Activated CD4-positive, alpha-beta T cell treated with anti-CD3 and anti-CD28 coated beads, Interleukin-2, amount 10 ng/mL, durations not matched to agents 24 days and 14 days (primary cell): ENCODE measurements at places on chromosomes 5 and 9.

DNA sequence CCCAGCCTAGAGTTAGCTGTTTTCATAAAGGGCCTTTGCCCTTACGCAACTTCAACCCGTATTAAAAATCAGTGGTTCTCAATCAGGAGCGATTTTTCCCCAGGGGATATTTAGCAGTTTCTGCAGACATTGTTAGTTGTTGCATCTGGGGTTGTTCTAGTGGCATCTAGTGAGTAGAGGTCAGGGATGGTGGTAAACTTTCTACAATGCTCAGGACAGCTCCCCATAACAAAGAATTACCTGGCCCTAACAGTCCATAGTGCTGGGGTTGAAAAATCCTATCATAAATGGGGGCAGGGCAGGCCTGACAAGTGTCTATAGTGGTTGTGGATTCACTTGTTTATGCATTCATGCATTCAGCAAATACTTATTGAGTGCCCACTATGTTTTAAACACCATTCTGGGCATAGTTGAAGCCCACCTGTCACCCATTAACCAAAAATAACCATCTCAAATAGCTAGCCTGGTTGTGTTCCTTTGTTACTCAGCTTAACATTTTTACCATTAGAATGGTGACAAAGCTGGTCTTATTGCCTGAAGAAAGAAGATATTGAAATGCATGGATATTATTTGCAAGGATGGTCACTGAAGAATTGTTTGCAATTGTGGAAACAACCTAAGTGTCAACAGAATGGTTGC lies 15.9 kb upstream of the FGF1 start:
- no peak for DNase-seq

DNA sequence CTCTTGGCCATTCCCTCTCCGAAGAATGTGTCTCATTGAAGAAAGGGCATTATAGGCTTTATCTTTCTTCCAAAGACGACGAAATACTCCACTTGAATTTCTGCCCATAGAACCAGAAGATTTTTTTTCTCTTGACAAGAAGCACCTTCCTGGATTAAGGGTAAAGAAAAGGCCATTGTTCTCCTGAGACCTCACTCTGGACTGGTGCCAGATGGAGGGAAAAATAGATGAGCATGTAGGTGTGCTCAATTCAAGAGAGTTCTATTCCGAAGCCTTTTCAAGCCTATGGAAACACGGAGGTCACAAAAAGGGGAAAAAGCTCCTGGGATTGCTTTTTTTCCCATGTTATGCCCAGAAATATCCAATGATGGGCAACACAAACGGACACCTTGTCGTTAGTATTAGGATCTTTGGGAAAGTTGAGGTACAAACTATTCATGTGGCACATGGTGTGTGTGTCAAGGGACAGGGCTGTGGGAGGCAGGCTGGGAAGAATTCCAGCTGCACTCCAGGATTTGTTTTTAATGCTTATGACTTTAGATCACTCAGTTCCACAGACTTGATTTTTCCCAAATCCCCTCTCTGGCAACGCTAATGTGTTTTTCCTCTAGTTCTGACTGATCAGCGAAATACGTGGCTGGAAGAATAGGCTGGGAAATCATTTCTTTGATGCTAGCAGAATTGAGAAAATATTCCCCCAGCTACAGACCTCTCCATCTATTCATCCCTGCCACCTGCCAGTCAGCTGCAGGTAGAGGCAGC lies 89.9 kb downstream of the SIL1 start:
- DNase-seq: no peak

GRCh38 chr9:134219646-134220060 lies 55.3 kb upstream of the RNU6ATAC start:
- no peak for DNase-seq

GRCh38 chr9:76247426-76247825 lies 146.8 kb downstream of the RFK start:
- DNase-seq: no peak

GRCh38 chr5:172219296-172219695 lies 25.3 kb downstream of the EFCAB9 start:
- no peak for DNase-seq

DNA sequence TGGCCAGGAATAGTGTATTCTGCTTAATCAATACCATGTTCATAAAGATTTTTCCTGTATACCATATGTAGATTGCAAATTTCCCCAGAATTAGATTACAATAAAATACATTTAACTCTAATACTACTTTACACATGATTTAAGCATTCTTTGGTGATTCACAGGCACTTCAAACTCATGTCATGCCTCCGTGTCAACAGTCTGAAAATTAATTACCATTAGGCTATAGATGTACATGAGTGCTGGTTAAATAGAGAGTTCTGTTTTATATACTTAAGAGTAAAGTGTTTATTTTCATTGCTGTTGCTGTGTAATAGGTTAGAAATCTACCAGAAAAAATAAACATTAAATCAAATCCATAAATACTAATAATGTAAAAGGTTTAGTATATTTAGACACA lies 159.8 kb downstream of the ZSWIM6 start:
- DNase-seq: no peak

DNA sequence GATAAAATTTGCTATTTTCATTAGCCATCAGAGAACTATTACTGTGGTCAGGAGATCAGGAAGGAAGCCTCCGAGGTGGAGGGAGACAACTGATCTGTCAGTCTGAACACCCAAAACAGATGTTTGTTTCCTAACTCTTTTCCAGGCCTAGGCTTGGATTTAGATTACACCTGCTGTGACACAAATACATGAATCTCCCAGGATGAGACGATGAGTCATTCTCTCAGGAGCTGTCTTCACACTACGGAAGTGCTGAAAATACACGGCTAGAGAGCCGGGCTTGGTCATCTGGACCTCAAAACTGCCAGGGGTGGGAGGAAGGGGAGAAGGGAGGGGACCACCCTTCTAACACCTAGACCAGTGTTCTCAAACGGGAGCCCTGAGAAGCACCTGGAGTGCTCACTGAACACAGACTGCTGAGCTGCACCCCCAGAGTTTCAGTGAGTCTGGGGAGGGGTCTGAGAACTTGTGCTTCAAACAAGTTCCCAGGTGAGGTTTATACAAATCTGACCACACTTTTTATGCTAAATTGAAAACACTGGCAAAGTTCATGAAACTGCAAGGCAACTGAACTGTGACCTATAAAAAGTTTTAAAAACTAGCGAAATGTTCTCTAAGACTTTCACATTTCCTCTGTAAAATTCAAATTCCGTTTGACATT lies 80.3 kb upstream of the EQTN start:
- no peak for DNase-seq

DNA sequence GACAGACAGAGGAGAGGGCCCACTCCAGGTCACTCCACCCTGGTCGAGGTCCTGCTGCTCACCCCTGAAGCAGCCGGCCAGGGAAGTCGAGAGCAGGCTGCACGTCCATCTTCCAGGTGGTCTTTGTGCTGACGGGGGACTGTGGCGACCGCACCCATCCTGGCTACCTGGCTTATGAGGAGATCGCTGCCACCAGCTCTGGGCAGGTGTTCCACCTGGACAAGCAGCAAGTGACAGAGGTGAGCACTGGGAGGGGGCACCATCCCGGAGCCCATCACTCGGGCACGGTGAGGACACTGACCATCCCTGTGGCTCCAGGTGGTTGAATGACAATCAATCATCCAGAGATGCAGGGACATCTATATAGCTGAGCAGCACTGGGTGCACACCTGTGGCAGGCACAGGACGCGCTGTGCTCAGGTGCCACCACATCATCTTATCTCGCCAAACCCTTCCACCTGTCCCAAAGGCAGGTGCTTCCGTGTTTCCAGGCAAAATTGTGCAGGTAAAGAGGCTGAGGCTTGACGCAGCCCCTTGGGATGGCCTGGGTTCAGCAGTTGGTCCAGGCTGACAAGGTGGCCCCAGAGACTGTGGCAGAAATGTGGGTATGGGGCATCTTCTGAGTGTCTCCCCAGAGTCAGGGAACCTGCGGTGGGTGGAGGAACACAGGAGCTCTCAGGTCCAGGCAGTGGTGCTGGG lies 20.7 kb downstream of the HMCN2 start:
- DNase-seq: no peak

DNA sequence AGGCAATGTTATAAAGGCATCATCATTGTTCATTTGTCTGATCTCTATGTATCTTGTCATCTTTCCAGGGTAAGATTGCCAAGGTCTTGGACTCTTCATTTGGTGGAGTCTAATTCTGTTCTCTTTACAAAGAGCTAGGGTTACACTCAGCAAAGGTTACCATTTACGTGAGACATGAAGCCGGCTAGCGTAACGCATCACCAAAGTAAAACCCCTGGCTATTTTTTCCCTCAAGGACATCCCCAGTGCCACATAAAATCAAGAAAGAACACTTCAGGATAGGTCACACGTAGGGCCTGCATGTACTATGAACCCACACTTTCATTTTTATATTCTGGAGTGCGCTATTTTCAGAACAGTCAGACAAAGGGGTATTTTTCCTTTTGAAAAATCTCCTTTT lies 20.0 kb upstream of the MYOT start:
- no peak for DNase-seq

DNA sequence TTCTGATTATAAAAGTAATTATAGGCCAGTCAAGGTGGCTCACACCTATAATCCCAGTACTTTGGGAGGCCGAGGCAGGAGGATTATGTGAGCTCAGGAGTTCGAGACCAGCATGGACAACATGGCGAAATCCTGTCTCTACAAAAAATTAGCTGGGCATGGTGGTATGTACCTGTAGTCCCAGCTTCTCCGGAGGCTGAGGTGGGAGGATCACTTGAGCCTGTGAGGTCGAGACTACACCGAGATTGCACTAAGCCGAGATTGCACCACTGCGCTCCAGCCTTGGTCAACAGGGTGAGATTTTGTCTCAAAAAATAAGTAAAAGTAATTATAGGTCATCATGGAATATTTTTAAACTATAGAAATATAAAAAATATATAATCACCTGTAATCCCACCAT lies 18.1 kb downstream of the IRF1 start:
- peak; percentile 64 for DNase-seq

DNA sequence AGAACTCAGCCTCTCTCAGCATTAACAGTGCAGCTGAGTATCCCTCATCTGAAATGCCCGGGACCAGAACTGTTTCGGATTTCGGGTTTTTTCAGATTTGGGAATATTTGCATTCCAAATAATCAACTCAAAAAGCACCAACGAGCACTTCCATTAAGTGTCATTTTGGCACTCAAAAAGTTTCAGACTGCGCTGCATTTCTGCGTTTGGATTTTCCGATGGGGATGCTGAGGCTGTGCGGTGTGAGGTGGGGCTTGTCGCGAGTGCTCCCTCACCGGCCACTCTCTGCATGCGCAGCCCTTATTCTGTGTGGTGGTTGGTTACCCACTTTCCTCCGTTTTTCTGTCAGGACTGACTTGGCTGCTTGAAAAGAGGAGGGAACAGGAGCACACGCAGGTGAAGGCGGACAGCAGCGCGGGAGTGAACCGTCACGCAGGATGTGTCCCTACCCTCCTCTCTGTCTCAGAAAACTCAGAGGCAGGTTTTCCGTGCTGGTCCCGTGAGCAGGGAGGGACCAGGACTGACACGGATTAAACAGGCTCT lies 8.4 kb downstream of the UBAC1 start:
- no peak for DNase-seq

GRCh38 chr9:26321935-26322334 lies 570.7 kb downstream of the CAAP1 start:
- DNase-seq: no peak

GRCh38 chr5:55773057-55773456 lies 35.2 kb downstream of the DDX4 start:
- DNase-seq: no peak

- DNase-seq: no peak
These were observed 158.3 kb downstream of the NR2F1-AS1 start for GRCh38 chr5:93422652-93423280.

DNA sequence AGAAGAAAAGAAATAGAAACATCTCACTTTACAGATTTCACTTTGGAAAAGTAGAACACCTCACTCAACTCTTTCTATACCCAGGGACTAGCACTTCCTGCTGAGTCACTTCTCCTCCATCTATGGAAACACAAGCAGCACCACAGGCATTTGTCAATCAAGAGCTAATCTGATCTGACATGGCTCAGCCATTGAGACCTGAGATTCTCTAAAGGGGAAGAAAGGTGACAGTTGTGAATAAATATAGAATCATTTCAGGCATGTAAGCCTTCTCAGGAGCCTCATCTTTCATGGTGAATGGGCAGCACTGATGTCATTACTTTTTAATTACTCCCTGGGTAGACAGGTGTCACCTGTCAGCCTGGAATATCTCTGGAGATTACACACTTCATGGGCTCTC lies 559.8 kb downstream of the HINT1 start:
- DNase-seq: no peak

- no peak for DNase-seq
These were observed 16.7 kb downstream of the CDKN2AIPNL start for GRCh38 chr5:134394932-134395331.

- no peak for DNase-seq
These were observed 43.6 kb upstream of the TRMT10B start for GRCh38 chr9:37710046-37710445.

DNA sequence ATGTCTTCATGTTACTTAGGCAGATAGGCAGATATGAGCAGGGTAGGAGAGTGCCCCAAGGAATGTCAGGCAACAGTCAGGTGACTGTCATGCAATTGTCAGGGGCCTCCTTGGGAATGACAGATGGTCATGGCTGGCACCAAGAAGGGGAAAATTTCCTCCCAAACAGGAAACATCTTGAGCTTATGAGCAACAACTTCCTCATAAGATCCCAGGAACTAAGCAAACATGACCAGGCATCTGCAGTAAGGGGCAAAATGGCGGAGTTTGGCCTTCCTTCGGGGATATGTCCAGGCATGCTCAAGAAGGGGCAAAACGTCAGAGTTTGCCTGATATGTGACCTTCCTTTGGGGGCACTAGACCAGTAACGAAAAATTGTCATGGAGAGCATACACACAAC lies 591.8 kb downstream of the PDE4D start:
- no peak for DNase-seq

GRCh38 chr5:171794470-171794960 lies 8.9 kb downstream of the SMIM23 start:
- no peak for DNase-seq

DNA sequence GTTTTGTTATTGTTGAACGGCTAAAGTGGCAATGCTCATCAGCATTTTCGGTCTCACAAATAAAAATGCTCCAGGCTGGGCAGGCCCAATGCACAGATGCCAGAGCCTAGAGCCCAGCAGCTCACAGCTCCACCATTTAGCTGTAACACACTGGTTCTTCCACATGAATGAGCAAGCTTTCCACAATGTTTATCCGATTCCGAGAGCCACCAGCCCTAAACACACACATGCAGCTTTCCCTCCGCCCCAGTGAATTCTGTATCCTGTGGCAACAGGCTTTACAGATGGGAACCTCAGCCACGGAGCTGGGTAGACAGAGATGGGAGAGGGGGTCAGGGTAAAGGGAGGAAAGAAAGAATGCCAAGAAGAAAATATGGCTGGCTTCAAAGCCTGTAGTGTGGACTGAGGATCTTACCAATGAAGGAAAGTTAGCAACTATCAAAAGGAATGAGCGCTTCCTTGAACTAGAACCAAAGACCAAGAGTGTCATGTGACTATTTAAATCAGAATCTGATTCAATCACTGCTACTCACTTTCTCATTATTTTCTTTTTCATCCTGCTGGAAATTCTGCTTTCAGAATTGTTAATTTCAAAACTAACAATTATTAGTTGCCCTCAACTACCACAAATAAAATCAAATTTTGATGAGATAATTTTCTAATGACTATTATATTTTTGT lies 77.1 kb downstream of the MRPS27 start:
- DNase-seq: no peak

GRCh38 chr5:158119961-158120723 lies 261.2 kb upstream of the CLINT1 start:
- no peak for DNase-seq
